Ovary (tissue), 10 donors: ENCODE measurements at places on chromosomes 13 and 19. TPM values are rescaled to one million over a fixed set of nuclear protein-coding genes. Genes with fewer than 3 reads are reported as not detected.

- H3K27ac ChIP-seq, result no peak overlapping the region
- H3K27me3 ChIP-seq, result no peaks in the 10 kb centered on the region
- H3K36me3 ChIP-seq, result no peaks in the 10 kb centered on the region
- no peak overlapping the region for H3K4me3 ChIP-seq
These were observed 163.1 kb downstream of the STK24 start for GRCh38 chr13:98413796-98414195.

GRCh38 chr13:112723771-112724170 lies 33.9 kb downstream of the ATP11A start:
- peak; percentile 42 for DNase-seq
- H3K36me3 ChIP-seq, result no peaks in the 10 kb centered on the region
- no peak overlapping the region for H3K4me3 ChIP-seq
- no peaks in the 10 kb centered on the region for H3K27me3 ChIP-seq

GRCh38 chr19:38544569-38545315 lies 73.0 kb downstream of the MAP4K1 start:
- no peaks in the 10 kb centered on the region for H3K36me3 ChIP-seq
- no peak overlapping the region for H3K27ac ChIP-seq
- no peaks in the 10 kb centered on the region for H3K27me3 ChIP-seq
- H3K4me3 ChIP-seq, result no peak overlapping the region
- DNase-seq, result no peak

- DNase-seq, result no peak
- no peaks in the 10 kb centered on the region for H3K36me3 ChIP-seq
- no peak overlapping the region for H3K4me3 ChIP-seq
- no peaks in the 10 kb centered on the region for H3K27me3 ChIP-seq
These were observed 1.2 kb upstream of the RCBTB2 start for GRCh38 chr13:48533961-48534600.

- no peak overlapping the region for H3K4me3 ChIP-seq
- no peaks in the 10 kb centered on the region for H3K27me3 ChIP-seq
- no peaks in the 10 kb centered on the region for H3K4me1 ChIP-seq
- H3K27ac ChIP-seq, result no peak overlapping the region
- no peak for DNase-seq
These were observed 805.6 kb upstream of the ARGLU1 start for GRCh38 chr13:107373551-107373950.

GRCh38 chr19:14672188-14672872 lies 2.3 kb downstream of the ADGRE3 start:
- no peaks in the 10 kb centered on the region for H3K36me3 ChIP-seq
- H3K27me3 ChIP-seq, result no peaks in the 10 kb centered on the region
- no peak overlapping the region for H3K4me3 ChIP-seq
- H3K27ac ChIP-seq, result no peak overlapping the region
- no peak for DNase-seq

- no peak overlapping the region for H3K4me3 ChIP-seq
- no peak for DNase-seq
- no peak overlapping the region for H3K27ac ChIP-seq
- H3K36me3 ChIP-seq, result no peaks in the 10 kb centered on the region
- no peaks in the 10 kb centered on the region for H3K4me1 ChIP-seq
- H3K27me3 ChIP-seq, result no peaks in the 10 kb centered on the region
These were observed 41.4 kb upstream of the FLT1 start for GRCh38 chr13:28536371-28536770.

GRCh38 chr13:51357928-51358595 lies 18.6 kb downstream of the SERPINE3 start:
- H3K27ac ChIP-seq, result no peak overlapping the region
- DNase-seq, result no peak
- H3K36me3 ChIP-seq, result no peaks in the 10 kb centered on the region
- no peaks in the 10 kb centered on the region for H3K27me3 ChIP-seq
- H3K4me3 ChIP-seq, result no peak overlapping the region

- H3K4me1 ChIP-seq, result no peaks in the 10 kb centered on the region
- H3K4me3 ChIP-seq, result no peak overlapping the region
- H3K27ac ChIP-seq, result no peak overlapping the region
- H3K36me3 ChIP-seq, result no peaks in the 10 kb centered on the region
- H3K27me3 ChIP-seq, result no peaks in the 10 kb centered on the region
These were observed 90.9 kb downstream of the NALCN start for GRCh38 chr13:101325423-101325822.

- H3K27ac ChIP-seq, result no peak overlapping the region
- H3K27me3 ChIP-seq, result no peaks in the 10 kb centered on the region
- H3K4me1 ChIP-seq, result peaks cover 3% of the 10 kb centered on the region
- no peak for DNase-seq
- no peak overlapping the region for H3K4me3 ChIP-seq
These were observed 48.9 kb upstream of the PABPC3 start for GRCh38 chr13:25046985-25047511.

DNA sequence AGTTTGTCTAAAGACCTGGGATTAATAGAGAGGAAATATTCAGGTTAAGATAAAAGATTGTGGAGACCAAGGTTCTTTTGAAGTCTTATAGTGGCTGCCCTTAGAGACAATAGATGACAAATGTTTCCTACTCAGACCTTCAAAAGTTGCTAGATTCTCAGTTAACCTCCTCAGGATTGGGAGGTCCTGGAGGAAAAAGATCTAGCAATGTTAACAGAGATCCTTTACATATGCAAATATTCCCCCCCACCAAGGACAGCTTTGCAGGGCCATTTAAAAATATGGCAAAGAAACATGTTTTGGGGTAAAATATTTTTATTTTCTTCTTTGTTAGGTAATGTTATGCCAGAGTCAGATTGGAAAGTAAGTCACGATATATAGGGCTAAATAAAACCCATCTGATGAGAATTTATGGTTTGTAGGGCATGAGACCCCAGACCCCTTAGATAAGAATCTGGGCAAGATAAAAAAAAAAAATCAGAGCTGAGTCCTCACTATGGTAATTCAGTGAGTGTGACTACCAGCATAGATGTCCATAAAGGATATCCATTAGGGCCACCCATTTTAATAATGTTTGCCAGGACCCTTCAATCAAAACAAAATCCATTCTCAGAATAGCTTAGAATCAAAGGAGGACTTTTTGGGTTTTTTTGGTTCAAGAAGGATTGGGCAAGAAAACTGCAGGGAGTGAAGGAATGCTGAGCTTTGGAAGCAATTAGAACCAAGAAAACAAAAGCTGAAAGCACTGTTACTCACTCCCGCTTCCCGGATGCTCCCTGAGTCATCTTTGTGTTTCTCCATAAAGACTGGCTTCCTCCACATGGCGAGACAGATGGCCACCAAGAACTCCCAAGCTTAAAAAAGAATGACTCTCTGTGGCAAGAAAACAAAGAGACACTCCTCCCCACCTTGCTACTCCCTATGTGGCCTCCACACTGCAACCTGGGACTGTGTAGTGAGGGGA lies 28.2 kb downstream of the VSTM1 start:
- no peaks in the 10 kb centered on the region for H3K36me3 ChIP-seq
- H3K4me1 ChIP-seq, result no peaks in the 10 kb centered on the region
- DNase-seq, result no peak
- no peaks in the 10 kb centered on the region for H3K27me3 ChIP-seq

- no peaks in the 10 kb centered on the region for H3K4me1 ChIP-seq
- no peaks in the 10 kb centered on the region for H3K27me3 ChIP-seq
- no peaks in the 10 kb centered on the region for H3K36me3 ChIP-seq
- no peak overlapping the region for H3K27ac ChIP-seq
- H3K4me3 ChIP-seq, result no peak overlapping the region
These were observed 18.0 kb upstream of the RBM26 start for GRCh38 chr13:79423801-79424642.

- H3K27ac ChIP-seq, result no peak overlapping the region
- no peaks in the 10 kb centered on the region for H3K36me3 ChIP-seq
These were observed 56.3 kb downstream of the PSG3 start for GRCh38 chr19:42683917-42684513.

ZNF180 gene
- 9.7 TPM for total RNA-seq

INSL3 gene
- 0.48 TPM for total RNA-seq

CPAMD8 gene
- 7.8 TPM for total RNA-seq

GSX1 gene
- total RNA-seq, result not detected
